ENCODE measurements at places on chromosomes 13 and 19. TPM values are rescaled to one million over a fixed set of nuclear protein-coding genes. Genes with fewer than 3 reads are reported as not detected.

Gene ZNF836
- 18.6 TPM for total RNA-seq

Gene NLRP5
- not detected for total RNA-seq

Gene FUT3
- not detected for total RNA-seq

Gene SHC2
- 4.6 TPM for total RNA-seq

Gene TTC9B
- 0.63 TPM for total RNA-seq

Gene ADAMTS10
- total RNA-seq, result 29.0 TPM

Gene RNF17
- not detected for total RNA-seq

Gene ZNF653
- total RNA-seq, result 4.9 TPM

Gene TNFSF13B
- total RNA-seq, result 0.10 TPM

- DNase-seq, result no peak
Measured at GRCh38 chr13:42260903-42261654, 10.9 kb upstream of the AKAP11 start.

DNA sequence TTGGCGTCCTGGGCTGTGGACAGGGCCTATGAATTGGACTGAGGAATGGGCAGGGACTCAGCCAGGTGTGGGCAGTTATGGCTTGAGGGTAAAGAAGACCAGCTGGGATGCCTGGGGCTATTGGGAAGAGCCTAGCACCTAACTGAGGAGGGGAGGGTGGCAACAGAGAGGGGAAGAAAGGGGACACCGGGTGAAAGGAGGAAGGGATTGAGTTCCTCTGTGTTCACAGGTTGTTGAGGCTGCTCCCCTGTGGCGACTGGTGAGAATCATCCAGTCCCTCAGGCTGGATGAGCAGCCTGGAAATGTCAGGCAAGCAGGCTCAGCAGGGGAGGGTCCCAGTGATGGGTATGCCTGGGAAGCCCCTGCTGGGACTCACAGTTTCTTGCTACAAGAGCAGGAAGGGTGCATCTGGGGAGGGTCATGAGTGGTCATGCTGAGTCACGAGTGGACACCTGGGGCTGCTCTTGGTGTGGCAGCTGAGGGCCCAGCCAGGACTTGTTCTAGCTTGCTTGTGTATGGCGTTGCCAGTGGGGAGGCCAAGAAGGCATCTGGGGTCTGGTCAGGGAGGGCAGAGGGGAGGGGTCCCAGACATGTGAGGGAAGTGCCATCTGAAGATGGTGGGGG is 1.4 kb downstream of the ZNF324 start:
- DNase-seq, result no peak

- no peak for DNase-seq
Measured at GRCh38 chr13:57437587-57437986, 194.0 kb upstream of the PCDH17 start.

- DNase-seq, result no peak
Measured at GRCh38 chr13:44652168-44652567, 76.0 kb upstream of the TSC22D1 start.

DNA sequence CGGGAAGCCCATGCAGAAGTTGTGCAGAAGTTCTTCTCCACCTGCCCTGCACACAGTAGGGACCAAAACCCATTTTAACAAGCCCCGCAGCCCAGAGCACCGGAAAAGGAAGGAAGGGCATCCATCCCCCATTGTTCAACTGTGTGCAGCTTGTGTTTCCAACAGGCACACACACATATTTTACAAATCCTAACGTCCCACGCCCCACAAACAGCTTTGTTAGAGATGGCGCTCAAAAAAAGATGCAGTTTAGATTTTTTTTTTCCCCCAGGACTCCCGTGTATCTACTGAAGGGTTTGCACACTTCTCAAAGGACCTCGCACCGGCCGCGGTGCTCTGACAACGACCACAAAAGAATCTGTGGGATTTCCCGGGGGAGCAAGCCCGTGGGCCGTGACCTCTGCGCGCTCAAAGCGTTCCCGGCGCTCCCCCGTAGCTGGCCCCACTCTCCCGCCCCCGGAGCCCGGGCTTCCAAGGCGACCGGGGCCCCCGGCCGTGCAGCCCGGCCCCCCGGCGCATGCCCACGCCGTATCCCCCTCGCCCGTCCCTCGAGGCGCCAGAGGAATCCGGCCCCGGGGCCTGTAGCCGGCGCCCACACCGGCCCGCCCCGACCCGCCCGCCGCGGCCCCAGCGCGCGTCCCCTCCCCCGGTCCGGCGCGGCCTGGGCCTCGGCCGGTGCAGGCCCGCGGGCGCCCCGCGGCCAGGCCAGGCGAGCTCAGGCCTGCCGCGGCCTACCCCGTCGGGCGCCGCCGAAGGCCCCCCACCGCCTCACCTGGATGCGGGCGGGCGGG is 523 bp downstream of the ELAVL1 start:
- DNase-seq, result peak; percentile 18

GRCh38 chr13:99321709-99322108 is 14.5 kb upstream of the GPR183 start:
- no peak for DNase-seq

GRCh38 chr13:68257111-68257842 is 1027.1 kb upstream of the PCDH9 start:
- DNase-seq, result peak; percentile 12

DNA sequence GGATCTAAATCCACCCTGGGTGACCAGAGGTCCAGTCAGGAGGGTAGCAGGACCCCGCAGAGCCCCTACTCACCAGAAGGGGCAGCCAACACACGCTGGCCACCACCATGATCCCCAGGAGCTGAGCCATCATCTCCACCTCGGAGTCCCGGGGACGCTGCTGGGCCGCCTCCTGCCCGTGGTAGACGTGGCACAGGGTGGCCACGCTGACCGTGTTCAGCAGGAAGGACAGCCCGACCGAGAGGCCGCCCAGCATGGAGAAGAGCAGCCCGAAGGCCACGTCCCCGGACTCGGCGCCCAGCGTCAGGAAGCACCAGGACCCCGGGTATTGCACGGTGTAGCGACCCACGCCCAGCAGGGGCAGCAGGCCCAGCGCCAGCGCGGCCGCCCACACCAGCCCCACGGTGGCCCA is 6.9 kb downstream of the TBXA2R start:
- DNase-seq, result peak; percentile 78

GRCh38 chr13:25731037-25731436 is 320.8 kb downstream of the SHISA2 start:
- DNase-seq, result no peak

- no peak for DNase-seq
Measured at GRCh38 chr13:39955560-39955959, 300.1 kb downstream of the COG6 start.

- no peak for DNase-seq
Measured at GRCh38 chr13:72960114-72960513, 98.7 kb upstream of the KLF5 start.

- peak; percentile 24 for DNase-seq
Measured at GRCh38 chr19:48715681-48716171, 3.8 kb downstream of the MAMSTR start.

GRCh38 chr13:97316390-97316789 is 94.3 kb downstream of the MBNL2 start:
- DNase-seq, result no peak

DNA sequence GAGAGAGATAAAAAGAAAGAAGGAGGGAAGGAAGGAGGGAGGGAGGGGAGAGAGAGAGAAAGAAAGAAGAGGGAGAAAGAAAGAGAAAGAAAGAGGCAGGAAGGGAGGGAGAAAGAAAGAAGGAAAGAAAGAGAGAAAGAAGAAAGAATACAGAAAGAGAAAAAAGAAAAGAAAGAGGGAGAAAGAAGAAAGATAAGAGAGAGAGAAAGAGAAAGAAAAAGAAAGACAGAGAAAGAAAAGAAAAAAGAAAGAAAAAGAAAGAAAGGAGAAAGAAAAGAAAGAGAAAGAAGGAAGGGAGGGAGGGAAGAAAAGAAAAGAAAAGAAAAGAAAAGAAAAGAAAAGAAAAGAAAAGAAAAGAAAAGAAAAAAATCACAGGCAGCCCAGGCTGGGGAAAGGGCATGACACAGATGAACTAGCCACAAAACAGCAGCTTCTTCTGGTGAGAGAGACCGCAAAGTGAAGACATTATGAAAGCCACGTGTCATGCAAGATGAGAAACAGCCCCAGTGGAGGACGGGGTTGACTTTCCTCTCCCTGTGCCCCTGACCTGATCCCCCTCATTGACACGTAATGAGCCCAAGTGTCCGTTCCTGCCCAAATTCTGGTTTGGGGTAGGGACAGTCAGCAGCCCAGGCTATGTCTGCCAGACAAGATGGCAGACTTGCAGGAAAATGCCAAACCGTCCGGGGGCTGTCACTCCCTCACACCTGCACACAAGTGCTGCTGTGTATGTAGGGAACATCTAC is 102.1 kb downstream of the INSR start:
- no peak for DNase-seq

DNA sequence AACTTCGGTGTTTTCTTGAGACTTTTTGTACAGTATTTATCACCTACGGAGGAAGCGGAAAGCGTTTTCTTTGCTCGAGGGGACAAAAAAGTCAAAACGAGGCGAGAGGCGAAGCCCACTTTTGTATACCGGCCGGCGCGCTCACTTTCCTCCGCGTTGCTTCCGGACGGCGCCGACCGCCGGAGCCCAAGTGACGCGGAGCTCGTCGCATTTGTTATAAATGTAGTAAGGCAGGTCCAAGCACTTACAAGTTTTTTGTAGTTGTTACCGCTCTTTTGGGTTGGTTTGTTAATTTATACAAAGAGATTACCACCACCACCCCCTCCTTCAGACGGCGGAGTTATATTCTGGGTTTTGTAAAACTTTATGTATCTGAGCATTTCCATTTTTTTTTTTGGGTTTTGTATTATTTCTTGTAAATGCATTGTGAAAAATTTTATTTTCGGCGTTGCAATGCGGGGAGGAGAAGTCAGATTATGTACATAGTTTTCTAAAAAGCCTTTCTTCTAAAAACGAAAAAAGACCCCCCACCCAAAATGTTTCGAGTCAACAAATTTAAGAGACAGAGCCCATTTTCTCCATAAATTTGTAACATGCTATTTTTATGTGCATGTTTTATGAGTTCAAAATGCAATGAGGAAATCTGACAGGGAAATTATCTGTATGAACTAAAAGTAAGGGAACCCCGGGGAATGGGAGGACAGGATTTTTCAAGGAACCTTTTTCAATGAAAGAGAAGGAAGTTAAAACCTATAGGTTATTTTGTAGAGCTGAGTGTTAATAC is 2.3 kb downstream of the SOX1 start:
- no peak for DNase-seq

GRCh38 chr13:58018020-58018419 is 386.5 kb downstream of the PCDH17 start:
- no peak for DNase-seq

DNA sequence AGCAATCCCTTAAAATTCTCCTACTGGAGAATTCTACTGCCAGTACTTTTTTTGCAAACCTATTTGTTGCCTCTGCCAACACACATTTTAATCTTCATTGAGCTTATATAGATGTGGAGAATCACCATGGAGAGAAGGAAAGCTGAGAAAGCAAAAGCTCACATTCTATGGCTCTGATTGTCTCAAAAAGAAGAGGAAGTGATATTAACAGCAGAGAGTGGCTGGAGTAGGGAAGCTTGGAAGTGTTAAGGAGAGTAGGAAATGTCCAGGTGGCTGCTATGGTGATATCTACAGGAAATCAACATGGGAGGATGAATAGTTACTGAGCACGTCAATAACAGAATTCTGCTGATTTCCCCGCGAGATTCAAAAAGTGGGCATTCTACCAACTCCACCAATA is 78.8 kb upstream of the TDRD3 start:
- no peak for DNase-seq

DNA sequence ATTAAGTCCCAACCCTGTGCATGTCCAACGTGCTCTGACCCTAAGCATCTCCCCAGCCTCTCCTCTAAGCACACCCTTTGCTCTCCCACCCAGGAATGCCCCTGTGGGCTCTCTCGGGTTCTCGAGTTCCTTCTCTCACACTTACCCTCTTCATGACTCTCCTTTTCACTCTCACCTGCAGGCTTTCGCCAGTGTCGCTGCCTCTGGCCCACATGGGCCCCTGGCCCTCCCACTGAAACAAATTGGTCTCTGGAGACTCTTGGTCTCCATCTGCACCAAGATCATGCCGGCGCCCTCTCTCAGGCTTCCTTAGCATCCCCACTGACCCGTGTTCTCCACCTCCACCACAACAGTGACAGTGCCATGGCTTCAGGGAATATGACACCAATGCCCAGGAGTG is 19.6 kb upstream of the SACS start:
- DNase-seq, result no peak

GRCh38 chr13:72523049-72523448 is 204.4 kb downstream of the MZT1 start:
- DNase-seq, result no peak

- no peak for DNase-seq
Measured at GRCh38 chr19:41575998-41576397, at the start of gene CEACAM21. TSS of gene CEACAM21 (plus strand) at chr19:41576166. CDS start at chr19:41576275, 109 bp downstream.

GRCh38 chr19:16160943-16161560 is 12.3 kb downstream of the CIB3 start:
- no peak for DNase-seq

DNA sequence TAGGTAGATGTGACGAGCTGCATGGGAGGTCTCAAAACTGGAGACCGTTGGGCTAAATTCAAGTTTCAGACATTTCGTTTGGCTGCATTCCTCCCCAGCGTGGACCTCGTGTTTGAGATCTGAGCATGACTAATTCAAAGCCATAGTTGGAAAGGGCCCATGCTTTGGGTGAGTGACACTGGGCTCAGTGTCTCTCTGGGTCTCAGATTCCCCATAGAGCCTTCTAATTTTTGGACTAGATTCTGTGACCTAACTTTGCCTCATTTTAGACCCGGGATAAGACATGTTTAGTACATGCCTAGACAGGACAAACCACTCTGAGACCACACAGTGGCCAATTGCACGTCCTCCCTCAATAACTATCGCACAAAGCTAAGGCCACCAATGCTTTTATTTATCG is 16.6 kb downstream of the CKM start:
- no peak for DNase-seq

DNA sequence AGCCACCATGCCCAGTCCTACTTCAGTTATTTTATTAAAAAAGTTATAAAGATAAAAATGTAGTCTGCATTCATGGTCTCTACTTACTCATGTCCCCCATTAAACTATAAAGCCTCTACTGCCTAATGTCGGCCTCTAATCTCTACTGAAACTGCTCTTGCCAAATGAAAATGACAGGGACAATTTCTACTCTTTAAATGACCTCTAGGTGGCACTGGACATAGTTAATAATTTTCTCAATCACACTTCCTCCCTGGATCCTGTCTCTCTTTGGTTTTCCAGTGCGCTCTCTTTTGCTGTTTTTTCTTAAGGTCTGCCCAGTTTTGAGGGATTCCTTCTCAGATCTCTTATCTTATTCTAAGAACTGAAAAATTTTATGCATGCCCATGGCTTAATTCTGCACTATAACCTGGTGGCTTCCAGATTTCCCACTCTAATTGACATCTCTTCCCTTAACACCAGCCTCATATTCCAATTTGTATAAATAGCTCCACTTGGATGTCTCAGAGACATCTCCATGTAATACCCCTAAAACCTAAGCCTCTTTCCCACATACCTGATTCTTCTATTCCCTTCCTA is 54.3 kb downstream of the MTMR6 start:
- DNase-seq, result peak; percentile 69

DNA sequence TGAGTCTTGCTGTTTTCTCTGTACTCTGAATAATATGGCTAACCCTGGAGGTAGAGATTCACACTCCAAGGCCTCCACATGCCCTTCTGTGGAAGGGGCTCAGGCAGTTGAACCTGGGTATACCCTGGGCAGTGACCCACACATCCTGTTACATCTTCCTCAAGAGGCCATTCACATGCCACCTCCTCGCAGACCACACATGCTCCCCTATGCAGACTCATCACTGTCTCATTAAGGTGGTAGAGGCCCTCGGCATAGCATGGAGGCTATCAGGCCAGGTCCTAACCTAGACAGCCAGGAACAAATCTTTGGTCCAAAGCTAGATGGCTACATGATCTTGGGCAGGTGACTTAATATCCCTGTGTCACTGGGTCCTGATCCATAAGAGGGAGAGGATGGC is 363.9 kb upstream of the ZNF507 start:
- no peak for DNase-seq

All from GM23338 (cell line).